ENCODE measurements at places on chromosomes 6 and 20. TPM values are rescaled to one million over a fixed set of nuclear protein-coding genes. Genes with fewer than 3 reads are reported as not detected.

Gene GATA5
- not detected for polyA plus RNA-seq

Gene BTN1A1
- 1.1 TPM for polyA plus RNA-seq

Gene KIAA1755
- polyA plus RNA-seq: not detected

Gene FRMD1
- not detected for polyA plus RNA-seq

DNA sequence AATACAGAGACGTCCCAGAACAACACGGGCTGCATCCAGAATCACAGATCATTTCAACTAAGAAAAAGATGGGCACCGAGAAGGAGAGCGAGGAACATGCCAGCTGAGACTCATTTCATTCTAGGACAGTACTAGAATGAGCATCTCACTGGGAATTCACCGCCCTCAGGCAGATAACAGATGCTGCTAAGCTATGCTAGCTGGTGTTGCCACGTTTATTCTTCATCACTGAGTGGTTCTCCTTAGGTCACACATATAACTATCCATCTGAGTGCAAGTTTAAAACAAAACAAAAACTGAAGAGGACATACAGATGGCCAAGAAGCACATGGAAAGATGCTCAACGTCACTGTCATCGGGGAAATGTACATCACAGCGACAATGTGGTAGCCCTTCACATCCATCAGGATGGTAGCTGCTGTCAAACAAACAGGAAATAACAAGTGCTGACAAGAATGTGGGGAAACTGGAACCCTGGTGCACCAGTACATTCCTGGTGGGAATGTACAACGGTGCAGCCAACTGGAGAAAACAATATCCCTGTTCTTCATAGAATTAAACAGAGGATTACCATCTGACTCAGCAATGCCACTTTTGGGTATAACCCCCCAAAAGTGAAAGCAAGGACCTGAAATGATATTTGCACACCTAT is 97.6 kb downstream of the SLC22A23 start:
- H3K27me3 ChIP-seq: no peaks in the 10 kb centered on the region
- DNase-seq: no peak

- no peaks in the 10 kb centered on the region for H3K27me3 ChIP-seq
- no peak for DNase-seq
- H3K36me3 ChIP-seq: no peaks in the 10 kb centered on the region
- H3K27ac ChIP-seq: no peak overlapping the region
- no peak overlapping the region for H3K4me3 ChIP-seq
- peaks cover 12% of the 10 kb centered on the region for H3K4me1 ChIP-seq
Measured at GRCh38 chr6:109308018-109308492, 74.2 kb downstream of the CD164 start.

Data from GM12878 (cell line).